IMR-90 (cell line): ENCODE measurements at places on chromosomes 2 and 18. TPM values are rescaled to one million over a fixed set of nuclear protein-coding genes. Genes with fewer than 3 reads are reported as not detected.

DNA sequence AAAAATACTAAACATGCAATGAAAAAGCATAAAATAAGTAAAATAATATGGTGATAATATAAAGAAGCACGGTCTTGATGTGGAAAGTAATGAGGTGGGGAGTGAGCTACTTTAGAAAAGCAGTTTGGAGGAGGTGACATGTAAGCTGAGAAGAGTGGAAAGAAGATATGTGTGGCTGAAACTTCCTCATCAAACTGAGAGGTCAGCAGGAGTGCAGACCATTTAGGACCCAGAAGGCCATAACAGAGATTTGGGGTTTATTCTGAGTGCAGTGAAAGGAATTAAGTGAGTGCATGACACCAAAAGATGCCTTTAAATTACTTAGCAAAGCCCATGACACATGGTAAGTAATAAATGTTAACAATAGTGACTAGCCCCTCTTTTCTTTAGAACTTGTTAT, 24.4 kb upstream of the TMEM182 start:
- H3K4me1 ChIP-seq: no peaks in the 10 kb centered on the region; the same call in 1 of the 2 replicates
- no peak overlapping the region for H3K27ac ChIP-seq
- DNase-seq: no peak
- H3K27me3 ChIP-seq: no peaks in the 10 kb centered on the region
- no peak overlapping the region for H3K4me3 ChIP-seq

- no peaks in the 10 kb centered on the region for H3K27me3 ChIP-seq
- H3K4me1 ChIP-seq: peaks cover 44% of the 10 kb centered on the region
- peak overlapping the region; percentile 21 for H3K4me3 ChIP-seq
- H3K36me3 ChIP-seq: no peaks in the 10 kb centered on the region
Observed at GRCh38 chr2:109171444-109172334, 42.7 kb downstream of the SH3RF3 start.

Gene OR6B2
- not detected in 2 replicates for total RNA-seq

Gene GPR45
- total RNA-seq: not detected in 2 replicates

Gene ANKRD62
- not detected in 2 replicates for total RNA-seq

Gene FOXI3
- not detected in 2 replicates for total RNA-seq
